ENCODE measurements at places on chromosomes 1 and 21.

DNA sequence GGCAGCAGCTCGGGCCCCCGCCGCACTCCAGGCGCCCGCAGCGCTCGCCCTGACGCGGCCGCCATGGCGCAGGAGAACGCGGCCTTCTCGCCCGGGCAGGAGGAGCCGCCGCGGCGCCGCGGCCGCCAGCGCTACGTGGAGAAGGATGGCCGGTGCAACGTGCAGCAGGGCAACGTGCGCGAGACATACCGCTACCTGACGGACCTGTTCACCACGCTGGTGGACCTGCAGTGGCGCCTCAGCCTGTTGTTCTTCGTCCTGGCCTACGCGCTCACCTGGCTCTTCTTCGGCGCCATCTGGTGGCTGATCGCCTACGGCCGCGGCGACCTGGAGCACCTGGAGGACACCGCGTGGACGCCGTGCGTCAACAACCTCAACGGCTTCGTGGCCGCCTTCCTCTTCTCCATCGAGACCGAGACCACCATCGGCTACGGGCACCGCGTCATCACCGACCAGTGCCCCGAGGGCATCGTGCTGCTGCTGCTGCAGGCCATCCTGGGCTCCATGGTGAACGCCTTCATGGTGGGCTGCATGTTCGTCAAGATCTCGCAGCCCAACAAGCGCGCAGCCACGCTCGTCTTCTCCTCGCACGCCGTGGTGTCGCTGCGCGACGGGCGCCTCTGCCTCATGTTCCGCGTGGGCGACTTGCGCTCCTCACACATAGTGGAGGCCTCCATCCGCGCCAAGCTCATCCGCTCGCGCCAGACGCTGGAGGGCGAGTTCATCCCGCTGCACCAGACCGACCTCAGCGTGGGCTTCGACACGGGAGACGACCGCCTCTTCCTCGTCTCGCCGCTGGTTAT is 2.8 kb downstream of the KCNJ9 start:
- DNase-seq, result no peak

GRCh38 chr1:33541966-33542365 is 69.5 kb downstream of the ZSCAN20 start:
- no peak for DNase-seq

DNA sequence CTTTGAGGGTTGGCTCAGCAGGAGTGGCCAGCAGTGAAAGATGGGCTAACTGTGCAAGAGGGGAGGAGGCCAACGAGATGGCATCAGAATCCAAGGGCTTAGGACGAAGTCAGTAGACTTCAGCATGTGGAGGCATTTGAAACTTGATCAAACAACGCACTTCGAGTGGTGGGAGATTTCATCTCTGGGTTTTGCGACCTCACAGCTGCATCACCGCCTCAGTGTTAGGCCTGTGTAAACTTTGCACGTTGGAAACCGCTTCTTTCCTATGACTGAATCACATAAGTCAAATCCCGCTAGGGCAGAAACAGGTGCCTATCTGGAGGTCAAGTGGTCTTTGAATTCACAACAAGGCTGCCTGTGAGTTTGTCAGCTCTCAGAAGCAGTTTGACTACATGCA is 17.8 kb downstream of the TFF3 start:
- no peak for DNase-seq

DNA sequence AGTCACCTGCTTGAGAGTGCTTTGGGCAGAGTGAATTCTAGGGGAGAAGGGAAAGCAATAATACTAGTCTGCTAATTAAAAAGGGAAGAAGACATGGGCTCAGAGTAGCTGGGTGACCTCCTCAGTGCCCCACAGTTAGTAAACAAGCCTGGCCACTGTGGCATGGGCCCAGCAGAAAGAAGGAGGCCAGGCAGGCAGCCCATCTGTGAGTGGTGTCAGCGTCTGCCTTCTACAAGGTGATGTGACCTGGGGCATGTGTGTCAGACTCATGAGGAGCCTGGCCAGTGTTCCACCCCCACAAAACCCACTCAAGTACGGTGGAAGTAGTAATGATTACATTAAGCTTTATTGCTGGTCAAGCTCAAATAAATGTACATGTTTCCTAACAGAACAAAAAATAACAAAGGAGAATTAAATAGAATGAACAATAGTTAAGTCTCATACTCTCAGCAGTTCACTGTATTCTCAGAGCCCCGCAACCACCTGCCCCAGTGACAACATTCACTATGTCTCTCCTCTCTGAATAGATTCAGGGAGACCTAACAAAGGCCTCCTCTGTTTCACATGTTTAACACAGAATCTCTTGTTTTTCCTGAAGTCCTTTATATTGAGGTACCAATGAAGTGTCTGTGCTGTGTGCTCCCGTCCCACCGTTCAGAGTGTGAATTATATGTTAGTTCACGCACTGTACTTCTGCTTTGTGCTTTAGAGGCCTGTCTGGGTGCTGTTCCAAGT is 32.5 kb downstream of the SLC22A15 start:
- no peak for DNase-seq

GRCh38 chr21:15533618-15534017 is 196.2 kb upstream of the USP25 start:
- DNase-seq, result no peak

- DNase-seq, result no peak
These were observed 40.8 kb upstream of the COL24A1 start for GRCh38 chr1:86197206-86197855.

- DNase-seq, result no peak
These were observed 54.3 kb downstream of the NBPF6 start for GRCh38 chr1:108504447-108504846.

- DNase-seq, result peak; percentile 75
These were observed 131.5 kb downstream of the CNIH3 start for GRCh38 chr1:224747578-224747977.

DNA sequence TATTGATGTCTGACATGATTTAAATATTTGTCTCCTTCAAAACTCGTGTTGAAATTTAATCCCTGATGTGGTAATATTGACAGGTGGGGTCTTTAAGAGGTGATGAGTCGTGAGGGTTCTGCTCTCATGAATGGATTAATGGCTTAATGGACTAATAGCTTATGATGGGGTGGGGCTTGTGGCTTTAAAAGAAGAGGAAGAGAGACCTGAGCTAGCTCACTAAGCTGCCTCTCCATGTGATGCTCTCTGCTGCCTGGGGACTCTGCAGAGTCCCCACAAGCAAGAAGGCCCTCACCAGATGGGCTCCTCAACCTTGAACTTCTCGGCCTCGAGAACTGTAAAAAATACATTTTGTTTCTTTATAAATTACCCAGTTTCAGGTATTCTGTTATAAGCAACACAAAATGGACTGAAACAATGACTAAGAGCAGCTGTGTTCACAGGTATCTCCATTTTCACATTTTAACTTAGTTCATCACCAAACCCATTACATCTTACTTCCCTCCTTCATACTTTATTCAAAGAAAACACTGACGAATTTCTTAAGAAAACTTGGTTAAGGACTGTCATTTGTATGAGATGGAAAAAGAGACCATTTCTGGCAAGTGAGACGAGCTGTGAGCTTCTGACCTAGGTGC is 12.1 kb upstream of the AIM2 start:
- DNase-seq, result no peak

DNA sequence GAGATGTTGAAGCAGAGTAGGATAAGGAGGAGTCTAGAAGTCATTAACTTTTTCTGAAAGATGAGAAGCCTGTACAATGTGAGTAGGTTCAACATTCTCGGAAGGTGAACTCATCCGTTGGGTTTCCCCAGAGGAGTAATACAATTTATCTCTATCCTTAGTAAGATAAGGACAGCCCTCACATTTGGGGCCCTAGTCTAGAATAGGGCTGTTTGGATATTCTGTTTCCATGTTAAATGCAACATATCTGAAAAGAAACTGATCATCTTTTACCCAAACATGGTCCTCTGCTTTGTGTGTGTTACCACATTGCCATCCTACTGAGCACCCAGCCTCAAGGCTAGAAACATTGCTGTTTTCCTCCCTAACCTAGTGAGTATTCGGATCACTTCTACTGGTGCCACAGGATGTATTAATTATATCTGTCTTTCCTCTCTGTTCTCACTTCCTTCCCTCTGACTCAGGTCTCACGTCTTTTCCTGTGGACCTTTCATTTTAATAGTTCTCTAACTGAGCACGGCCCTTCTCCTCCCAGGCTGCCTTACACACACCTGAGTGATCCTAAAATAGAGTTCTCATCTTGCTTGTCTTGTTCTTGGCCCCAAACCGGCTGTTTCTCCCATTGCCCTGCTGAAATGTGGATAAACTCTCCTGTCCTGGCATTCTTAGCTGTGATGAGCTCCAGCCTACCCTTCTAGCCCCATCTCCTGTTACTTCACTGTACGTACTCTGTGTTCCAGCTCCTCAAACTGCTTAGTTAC is 91.7 kb downstream of the CDC14A start:
- no peak for DNase-seq

DNA sequence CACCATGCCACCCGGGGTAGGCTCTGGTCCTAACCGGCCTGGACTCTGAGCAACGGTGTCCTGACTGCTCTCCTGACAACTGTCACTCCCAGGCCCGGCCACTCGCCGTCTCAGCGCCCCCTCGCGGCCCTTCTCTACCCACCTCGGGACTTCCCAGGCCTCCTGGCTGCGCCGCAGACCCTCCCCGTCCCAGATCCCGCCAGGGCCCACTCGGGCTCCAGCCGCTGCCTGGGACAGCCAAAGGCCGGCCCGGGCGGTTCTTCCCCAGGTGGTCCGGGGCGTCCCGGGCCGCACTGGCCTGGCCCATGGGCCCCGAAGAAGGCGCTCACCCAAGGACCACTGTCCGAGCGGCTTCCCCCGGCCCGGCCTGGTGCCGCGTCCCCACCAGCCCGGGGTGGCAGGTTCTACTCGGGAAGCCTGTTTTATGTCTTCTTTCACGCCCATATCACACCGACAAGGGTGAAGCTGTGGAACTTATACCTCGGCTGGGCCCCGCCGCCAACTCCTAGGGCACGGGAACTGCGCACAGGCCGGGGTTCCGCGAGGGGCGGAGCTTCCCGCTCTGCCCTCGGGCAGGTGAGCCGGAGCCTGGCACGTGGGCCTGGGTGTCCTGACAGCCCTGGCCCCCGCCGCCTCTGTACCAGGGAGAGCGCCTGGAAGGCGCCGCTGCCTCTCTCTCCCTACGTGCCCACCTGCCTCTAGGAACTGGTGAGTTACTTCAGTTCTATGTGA is 138.3 kb downstream of the TTLL7 start:
- DNase-seq, result no peak

DNA sequence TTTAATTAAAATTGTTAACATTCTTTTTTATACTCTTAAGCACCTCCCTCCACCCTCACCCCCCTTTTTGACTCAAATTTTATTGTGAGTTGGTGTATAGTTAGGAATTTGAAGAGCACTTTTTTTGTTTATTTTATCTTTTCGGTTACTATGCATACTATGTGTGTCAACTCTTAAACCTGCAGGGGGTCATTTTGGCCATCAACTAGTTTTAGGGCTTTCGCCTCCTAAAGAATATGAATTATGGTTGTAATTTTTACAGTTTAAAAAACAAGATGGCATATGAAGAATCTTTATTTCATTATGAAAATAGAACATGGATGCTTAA is 9.7 kb downstream of the BACH1 start:
- no peak for DNase-seq

DNA sequence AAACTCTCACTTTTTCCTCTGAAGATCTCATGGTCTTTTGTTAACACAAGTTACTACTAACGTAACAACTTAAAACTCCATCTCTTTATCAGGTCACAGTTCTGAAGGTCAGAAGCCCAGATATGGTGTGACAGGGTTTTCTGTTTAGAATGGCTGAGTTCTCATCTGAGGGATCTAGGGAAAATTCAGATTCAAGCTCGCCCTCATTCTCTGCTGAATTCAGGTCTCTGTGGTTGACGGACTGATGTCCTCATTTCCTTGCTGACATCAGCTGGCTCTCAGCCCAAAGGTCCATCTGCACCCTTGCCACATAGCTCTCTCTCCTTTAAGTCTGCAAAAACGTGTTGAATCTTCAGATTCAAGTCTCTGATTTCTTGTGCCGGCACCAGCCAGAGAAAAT is 6.1 kb upstream of the NTPCR start:
- no peak for DNase-seq

DNA sequence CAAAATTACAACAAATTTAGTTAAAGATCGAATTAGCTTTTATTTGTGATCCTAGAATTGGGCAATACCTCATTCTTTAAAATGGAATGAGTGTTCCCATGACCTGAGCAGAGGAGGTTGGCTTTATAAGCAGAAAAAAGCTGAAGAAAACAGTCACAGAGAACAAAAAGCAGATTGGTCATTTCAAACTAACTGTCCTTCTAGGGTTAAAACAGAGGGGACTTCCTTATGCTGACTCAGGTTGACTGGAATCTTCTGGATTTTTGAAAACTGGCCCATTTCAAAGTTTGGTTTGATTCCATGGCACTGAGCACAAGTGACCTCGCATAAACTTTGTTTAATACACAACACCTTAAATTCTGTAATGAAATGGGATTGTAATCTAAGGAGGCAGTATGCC is 17.6 kb downstream of the NFASC start:
- DNase-seq, result no peak

DNA sequence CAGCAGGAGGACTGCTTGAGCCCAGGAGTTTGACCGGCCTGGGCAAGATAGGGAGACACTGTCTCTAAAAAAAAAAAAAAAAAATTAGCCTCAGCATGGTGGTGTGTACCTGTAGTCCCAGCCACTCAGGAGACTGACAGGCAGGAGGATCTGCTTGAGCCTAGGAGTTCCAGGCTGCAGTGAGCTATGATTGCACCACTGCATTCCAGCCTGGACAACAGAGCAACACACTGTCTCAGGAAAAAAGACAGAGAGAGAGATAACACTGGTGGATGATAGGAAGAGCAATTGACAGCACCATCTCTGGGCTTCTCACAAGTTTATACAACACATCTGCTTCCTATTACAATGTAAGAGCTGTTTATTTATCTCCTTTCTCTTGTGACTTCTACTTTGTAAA is 2.4 kb upstream of the RNU11 start:
- DNase-seq, result no peak

- no peak for DNase-seq
These were observed 56.9 kb upstream of the RGS1 start for GRCh38 chr1:192518700-192519099.

DNA sequence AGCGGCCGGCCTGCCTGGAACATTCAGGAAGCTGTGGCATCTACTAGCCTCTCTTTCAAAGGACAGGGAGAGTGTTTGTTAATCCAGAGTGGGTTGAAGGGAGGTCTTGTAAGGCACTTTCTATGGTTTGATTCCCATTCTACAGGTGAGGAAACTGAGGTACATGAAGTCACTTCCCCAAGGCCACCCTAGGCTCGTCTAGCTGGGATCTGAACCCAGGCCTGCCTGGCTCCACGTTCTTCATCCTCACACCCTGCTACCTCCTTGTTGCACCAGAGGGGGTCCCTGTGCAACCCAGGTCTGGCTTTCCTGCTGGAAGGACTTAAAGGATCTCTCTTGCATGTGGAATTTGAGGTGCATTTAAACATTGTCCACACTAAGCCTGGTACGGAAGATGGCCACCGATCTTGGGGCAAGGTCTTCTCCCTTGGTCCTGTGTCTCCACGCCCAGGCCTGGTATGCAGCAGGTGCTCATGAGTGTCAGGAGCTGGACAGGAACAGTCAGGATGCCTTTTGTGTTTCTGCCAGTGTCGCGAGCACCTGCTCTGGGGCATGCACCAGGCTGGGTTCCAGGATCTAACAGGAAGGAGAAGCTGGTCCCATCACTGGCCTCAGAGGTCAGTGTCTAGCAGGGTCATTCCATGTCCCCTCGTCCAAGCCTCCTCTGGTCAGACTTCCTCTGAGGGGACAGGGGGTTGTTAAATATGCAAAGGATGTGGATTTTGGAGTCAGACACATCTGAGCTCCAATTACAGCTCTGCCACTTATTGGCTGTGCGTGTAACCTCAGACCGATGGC is 103.2 kb upstream of the RUNX3 start:
- no peak for DNase-seq

Measured in DND-41 (cell line).